ENCODE measurements at places on chromosomes 12 and 14.
A peak's percentile ranks its signal among the peaks of the same experiment; 100 is the strongest.

DNA sequence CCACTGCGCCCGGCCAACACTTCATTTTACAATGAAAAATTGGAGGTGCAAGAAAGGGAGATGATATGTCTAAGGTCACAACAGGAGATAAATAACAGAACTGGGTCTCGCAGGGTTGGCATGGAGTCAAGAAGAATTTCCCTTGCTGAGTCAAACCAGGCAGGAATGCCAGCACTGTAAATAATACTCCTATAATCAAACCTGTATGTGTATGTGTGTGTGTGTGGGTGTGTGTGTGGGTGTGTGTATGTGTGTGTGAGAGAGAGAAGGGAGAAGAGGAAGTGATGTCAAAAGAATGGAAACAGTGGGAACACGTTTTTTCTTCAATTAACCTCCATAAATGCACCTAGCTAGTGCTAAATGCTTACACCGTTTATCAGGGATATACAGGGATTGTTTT, 70.4 kb downstream of the TMEM116 start:
- DNase-seq: no peak

DNA sequence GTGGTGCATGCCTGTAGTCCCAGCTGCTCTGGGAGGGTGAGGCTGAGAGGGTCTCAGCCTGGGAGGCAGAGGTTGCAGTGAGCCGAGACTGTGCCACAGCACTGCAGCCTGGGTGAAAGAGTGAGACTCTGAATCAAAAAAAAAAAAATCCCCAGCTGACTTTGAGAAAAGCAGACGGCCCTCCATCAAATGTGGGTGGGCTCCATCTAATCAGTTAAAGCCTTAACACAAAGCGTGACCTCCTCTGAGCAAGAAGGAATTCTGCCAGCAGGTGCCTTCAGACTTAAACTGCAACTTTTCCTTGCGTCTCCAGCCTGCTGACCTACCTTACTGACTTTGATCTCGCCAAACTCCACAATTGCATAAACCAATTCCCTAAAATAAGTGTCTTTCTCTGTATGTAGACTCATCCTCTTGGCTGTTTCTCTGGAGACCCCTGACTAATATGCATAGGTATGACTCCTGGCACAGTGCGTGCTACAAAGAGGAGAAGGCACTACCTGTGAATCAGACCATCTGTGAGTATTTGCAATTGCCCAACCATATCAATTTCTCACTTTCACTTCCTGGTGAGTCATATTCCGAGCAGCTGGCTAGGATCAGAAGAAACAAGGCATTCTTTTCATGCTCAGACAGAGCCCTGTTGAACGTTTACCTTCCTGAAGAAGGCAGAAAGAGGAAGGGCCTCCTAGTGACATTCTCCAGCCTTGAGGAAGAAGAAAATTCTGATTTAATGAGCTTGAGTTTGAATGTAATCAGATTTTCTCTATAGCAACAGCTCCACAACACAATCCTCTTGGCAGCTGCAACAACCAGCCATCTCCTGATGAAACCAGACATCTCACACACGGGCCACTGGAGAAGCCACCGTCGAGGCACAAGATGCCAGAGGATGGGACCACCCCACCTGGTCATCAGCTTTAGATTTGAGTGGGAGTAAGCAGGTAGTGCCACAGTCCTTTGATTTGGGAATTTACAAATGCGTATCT, 54.3 kb downstream of the CLMN start:
- peak; percentile 92 for DNase-seq

GRCh38 chr12:23303220-23303619, 646.2 kb downstream of the SOX5 start:
- DNase-seq: no peak

GRCh38 chr12:56224102-56224701, at the start of gene NABP2:
Gene NABP2, plus strand, starts transcription at chr12:56224342. Its CDS starts 515 bp downstream, at chr12:56224857.
- DNase-seq: peak; percentile 98

DNA sequence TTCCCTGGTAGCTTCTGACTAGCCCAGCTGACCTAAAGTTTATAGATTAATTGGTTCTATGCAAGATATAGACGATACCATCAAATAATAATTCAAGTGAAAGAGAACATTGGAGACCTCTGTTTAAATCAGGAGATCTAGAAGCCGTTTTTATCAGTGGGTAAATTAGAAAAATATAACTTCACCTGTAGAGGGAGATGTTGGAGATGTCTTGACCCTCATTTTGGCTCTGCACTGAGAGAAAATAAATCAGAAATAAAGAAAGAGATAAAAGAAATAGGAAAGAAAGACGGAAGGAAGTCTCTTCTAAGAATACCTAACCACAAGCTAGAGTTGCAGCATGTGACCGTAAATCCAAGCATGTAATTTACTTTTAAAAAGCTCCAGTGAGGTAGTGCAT, 684.5 kb downstream of the C12orf50 start:
- no peak for DNase-seq

DNA sequence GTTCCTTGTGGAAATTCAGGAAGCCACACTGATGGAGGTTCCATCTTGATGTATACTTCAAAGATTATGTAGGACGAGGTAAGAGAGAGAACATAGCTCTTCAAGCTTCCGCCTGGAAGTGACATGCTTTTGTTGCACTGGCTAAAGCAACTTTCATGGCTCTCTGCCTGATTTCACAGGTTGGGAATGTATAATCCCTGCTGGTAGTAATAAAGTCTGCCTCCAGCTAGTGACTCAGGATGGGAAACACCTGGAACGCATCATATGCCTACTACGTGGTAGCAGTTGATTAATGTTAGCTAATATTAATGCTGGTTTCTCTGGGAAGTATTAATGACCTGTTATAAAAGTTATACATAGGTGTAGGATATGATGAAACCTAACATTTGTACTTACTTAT, 71.1 kb downstream of the PELI2 start:
- no peak for DNase-seq

DNA sequence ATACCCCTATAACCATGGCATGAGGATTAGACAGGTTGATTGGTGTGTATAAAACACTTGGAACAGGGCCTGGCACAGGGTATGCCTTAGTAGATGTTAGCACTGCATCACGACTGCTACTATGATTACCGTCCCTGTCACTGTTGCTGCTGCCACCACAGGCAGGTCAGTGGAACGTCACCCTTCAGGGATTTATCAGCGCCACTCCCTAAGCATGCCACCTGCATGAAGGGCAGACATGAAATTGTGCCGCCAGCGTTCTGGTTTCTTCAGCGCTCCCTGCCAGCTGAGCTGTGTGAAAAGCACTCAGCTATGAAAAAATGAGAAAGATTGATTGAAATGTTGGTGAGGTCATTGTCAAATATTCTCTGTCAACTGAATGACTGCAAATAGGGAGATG, 477.0 kb downstream of the DPF3 start:
- DNase-seq: no peak

DNA sequence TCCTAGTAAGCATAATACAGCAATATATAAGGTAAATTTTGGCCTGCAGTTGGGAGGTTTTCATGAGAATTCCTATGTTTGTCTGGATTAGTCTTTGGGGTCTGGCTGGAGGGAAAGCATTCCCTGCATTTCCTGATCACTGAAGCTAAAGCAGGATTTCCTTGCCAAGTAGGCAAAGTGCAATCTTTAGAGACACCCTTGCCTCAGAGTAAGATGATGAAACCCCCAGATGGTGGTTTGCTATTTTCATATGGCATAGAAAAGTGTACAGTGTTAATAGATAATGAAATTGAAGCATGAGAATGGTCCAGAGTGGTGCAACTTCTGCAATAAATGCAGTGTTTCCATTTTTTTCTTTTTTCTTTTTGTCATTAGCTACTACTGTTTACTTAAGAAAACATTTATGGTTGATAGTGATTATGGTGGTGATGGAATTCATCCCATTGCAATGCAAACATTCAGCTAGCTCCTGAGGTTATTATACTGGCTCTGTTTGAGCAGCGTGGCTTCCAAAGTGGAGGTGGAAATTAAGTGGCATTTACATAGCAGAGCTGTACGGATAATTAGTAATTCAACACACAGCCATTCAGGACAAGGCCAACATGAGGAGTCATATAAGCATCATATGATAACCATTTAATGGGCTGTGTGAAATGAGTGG, 276.3 kb downstream of the DUSP6 start:
- DNase-seq: no peak

DNA sequence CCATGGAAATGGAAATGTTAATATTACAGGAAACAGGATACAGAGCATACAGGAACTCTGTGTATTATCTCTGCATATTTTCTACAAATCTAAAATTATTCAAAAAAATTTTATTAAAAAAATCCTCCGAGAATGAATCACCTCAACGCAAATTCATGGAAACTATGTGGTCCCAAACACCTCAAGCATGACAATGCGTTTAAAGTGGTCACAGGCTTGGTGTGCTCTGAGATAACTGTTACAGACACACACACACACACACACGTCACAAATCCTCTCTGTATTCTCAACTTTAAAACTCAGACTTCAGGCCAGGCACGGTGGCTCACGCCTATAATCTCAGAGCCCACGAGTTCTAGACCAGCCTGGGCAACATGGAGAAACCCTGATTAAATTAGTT, 45.3 kb upstream of the MTERF2 start:
- no peak for DNase-seq

DNA sequence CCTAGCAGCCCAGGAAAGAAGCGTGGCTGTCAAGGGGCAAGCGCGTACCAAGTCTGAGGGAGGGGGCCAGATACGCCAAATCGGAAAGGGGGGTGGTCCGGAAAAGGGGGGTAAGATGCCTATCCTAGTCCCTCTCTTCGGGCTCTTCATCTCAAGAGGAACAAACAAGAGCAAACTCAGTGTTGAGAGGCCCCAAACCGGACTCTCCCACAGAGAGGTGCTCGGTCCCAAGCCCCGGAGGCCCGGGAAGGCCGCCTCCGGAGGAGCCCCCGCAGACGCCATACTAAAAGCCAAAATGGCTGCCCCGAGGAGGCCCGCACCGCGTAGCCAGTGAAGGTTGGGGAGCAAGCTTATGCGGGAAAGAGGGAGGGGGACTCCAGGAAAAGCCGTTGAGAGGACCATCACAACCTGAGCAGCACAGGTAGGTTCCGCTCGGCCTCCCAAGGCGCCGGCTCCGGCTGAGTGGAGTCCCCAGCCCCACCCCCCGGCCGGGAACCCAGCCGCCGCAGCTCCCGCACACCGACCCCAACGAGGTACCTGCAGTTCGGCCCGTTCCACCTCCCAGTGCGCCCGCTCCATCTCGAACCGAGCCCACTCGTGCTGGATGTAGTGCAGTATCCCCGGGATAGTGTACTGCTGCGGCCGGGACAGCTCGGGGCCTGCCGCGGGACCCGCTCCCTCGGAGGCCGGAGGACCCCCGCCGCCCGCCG, at the start of gene AP4S1:
TSS of gene AP4S1 (plus strand) at position 283 of the 710 bp plus-strand sequence. CDS start 40,548 bp downstream, outside the sequence.
- DNase-seq: peak; percentile 37

DNA sequence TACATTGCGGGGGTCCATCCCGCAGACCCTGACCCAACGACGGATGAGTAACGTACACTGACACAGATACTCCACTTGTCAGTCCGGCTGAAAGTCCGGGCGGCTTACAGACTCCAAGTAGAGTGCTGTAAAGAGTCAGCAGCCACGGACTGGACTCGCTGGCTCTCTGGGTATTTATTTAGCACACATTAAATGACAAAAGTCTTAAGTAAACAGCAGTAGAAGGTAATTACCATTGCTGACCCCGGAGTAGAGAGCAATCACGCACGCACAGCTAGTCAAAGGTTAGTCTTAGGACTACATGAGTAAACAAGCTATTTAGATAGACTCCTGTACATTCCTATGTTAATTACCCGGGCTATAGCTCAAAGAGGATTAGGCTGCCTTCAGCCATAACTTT, 780.9 kb downstream of the RPS29 start:
- DNase-seq: no peak

GRCh38 chr14:57869617-57870016, 3.7 kb upstream of the SLC35F4 start:
- DNase-seq: no peak

DNA sequence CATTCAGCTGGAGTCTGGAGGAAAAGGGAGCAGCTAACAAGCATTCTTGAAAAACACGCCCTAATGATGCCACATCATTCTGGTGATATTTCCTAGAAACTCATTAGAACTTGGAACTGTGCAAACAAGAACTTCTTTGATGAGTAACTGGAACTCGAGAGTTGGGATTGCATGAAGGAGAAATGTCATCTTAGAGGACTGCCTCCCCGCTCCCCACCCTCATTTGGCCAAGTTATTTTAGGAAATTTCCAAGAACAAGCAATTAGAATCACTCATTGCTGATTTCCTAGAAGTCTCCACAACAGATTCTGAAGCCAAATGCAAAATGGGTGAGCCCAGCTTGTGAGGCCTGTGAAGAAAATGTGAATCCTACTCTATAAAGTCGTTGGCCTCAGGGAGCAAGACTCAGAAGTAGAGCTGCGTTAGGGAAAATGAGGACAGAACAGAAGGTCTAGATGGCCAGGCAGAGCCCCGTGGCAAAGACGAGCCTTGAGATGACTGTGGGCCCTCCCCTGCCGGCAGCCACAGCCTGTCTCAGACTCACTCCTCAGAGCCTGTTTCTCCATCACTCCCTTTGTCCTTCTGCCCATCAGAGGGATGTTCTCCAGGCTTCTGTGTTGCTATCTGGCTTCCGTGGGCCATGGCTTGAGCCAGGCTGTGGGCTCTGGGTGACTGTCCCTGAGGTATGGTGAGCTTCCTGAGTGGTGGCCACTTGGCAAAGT, 38.4 kb downstream of the RTL1 start:
- no peak for DNase-seq

- DNase-seq: no peak
Observed at GRCh38 chr14:80117876-80118275, 93.4 kb downstream of the DIO2 start.

GRCh38 chr14:60357551-60358149, 108.6 kb downstream of the PPM1A start:
- no peak for DNase-seq

- DNase-seq: no peak
Observed at GRCh38 chr14:94313991-94314655, 9.0 kb downstream of the SERPINA6 start.

DNA sequence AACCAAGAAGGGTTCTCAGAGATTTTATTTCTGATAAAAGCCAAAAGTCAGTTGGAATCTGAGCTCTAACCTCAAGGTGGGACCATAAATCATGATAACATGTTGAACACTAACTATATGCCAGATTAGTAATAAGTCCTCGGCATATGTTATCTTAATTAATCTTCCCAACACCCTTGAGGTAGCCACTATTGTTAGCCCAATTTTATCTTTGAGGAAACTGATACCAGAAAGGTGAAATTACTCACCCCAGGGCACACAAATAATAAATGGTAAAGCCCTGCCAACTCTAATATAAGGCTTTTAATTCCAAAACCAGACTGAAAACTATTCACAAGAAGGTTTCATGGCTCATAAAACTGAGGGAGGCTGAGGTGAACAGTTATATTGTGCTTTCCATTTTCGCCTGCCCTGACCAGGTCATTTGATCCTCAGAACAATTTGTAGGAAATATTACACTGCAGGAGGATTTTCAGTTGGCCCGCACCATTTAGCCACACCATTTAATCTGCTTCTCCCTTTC, 16.1 kb upstream of the NUAK1 start:
- no peak for DNase-seq

GRCh38 chr14:101367421-101368261, 193.7 kb upstream of the DIO3 start:
- DNase-seq: no peak

GRCh38 chr12:115944837-115945490, 332.5 kb downstream of the MED13L start:
- DNase-seq: no peak

- DNase-seq: no peak
Observed at GRCh38 chr12:106389151-106389550, 31.6 kb downstream of the POLR3B start.

Data from activated CD4-positive, alpha-beta T cell treated with anti-CD3 and anti-CD28 coated beads, Interleukin-2, amount 50 U/mL, for 16 hours (primary cell).